ENCODE measurements at places on chromosomes 13 and 19.

DNA sequence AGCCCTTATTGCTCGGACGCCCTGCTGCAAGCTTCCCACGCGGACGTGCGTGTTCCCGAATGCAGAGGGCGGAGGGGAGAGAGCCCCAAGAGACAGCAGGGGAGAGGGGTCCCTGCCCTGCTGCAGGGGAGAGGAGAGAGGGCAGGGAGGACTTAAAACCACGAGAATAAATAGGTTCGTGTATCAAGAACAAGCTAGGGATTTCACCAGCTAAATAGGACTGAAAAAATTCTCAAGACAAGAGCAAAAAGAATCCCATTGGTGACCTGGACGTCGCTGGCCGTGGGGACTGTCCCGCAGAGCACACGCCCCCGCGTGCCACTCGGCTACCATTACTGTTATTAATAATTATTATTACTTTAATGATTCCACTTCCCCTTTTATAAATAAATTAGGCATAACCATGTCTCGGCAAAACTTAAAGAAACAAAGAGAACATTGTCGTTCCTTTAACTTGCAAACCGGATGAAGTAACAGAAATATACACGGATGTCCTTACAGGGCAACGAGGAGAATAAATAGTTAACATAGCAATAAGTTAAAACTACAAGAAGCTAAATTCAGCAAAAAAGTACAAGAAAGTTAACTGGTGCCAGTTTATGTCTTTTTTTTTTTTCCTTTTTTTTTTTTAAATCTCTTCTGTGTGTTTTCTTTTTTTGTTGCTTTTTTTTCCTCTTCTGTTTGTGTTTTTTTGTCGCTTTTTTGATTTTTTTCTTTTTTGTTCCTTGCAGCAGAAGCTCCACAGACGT lies 16.6 kb downstream of the PRKCSH start:
- DNase-seq: no peak

DNA sequence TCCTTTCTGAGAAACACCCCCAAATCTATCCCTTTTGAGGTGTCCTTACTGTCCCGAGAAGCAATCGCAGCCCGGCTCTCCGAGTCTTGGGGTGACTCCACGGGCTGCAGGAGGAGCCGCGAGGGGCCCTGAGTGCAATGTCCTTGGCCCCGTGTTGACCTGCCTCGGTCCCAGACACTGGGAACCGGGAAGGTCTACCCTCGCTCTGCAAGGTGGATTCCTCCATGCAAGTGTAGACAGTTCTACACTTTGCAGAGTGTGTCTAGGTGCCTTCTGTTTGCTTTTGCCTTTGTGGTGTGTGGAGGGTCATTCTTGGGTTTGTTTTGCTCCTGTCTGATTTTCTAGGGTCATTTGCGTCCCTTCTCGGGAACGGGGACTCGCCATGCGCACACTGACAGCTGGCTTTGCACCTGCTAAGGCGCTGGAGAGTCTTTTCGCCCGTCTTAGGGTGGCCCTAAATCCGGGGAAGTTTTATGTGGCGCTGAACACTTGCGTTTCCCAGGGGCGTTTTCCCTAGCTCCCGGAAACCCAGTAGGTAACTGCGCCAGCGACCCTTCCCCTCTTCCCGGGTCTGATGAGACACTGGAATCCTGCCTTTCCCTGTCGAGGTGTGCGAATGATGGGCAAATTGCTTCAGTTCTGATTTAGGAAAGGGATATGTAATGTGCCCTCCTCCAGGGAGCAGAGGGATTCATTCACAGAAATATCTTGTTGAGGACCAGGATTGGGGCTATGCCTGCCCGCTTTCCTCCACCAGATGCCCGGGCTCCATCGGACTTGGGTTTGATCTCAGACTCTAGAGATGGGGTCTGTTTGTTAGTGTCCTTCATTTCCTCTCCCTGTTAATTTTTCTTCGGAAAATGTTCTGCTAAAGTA lies 755 bp downstream of the SERTM1 start:
- no peak for DNase-seq

DNA sequence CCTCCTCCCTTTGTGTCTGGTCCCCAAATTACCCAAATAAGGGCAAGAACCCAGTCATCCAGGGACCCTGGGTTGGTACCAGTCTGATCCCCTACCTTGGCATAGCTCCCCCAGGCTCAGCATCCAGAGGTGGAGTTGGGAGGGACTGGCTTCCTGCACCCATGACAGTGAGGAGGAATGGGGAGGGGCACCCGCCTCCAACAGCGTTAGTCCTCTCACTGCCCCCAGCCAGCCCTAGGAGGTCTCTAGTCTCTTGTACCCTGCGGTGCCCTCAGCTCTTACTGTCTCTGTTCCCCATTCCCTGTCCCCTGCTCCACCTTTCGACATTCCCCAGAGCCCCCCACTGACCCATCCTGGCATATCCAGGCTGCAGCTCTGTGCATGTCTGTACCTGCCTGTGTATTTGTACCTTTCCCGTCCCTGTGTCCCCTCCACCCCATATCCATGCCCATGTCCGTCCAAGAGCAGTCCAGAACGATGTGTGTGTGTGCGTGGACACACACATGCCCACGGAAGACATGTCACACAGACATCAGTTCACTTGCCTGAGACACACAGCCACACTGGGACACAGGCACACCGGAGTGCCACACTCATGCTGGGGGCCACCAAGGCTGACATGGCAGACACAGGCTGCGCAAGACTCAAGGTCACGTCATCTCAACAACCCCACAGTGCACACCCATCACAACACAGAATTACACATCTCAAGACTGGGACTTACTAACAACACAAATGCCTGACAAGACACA lies 17.8 kb downstream of the ERFL start:
- DNase-seq: no peak

DNA sequence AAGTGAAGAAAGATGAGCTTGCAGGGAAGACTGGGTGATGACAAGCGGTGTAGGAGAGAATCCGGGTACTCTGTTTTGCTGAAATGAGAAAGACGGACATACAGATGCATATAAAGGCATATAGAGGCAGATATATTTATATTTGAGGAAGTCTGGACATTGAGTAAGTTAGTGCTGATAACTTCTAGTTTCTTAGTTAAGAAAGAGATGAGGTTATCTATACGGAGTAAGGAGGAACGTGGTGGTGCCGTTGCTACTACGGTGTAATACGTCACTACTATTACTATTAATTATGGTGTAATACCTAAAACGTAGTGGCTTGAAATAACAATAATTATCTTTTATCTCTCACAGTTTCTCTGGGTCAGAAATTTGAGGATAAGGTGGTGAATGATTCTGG lies 9.8 kb upstream of the CPB2 start:
- no peak for DNase-seq

DNA sequence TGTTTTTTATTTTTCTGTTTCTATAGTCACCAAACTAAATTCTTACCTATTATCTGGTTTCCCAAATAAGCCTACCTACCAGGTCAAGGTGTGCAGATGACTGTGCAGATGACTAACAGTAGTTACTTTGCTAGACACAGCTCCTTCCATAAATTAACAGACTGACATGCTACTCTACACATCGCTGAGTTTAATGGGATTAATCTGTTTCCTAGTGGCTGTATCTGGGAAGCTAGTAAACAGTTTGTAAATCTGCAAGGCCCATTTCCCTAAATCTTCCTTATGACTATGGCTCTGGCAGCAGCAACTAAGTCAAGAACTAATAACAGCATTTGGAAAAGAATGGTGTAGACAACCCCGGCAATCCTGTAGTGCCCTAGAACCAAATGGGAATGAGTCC lies 27.9 kb downstream of the MIPEP start:
- no peak for DNase-seq

DNA sequence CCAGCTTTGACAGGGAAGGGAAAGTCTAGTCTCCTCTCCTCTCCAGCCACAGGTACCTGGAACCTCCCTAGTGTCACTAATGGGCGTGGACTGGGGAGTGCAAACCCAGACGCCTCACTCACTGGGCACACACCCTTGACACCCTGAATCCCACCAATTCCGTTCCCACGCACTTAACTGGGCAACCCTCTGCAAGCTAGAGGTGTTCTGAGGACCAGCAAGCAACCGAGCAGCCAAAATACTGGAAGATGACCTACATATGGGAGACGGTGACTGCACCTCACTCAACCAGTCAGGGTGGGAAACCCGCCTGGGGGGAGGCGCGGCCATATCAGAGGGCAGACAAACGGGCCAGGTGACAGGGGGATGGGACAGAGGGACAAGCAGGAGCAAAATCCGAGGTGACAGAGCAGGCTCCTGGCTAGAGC lies 991 bp downstream of the ABHD17A start:
- DNase-seq: no peak

DNA sequence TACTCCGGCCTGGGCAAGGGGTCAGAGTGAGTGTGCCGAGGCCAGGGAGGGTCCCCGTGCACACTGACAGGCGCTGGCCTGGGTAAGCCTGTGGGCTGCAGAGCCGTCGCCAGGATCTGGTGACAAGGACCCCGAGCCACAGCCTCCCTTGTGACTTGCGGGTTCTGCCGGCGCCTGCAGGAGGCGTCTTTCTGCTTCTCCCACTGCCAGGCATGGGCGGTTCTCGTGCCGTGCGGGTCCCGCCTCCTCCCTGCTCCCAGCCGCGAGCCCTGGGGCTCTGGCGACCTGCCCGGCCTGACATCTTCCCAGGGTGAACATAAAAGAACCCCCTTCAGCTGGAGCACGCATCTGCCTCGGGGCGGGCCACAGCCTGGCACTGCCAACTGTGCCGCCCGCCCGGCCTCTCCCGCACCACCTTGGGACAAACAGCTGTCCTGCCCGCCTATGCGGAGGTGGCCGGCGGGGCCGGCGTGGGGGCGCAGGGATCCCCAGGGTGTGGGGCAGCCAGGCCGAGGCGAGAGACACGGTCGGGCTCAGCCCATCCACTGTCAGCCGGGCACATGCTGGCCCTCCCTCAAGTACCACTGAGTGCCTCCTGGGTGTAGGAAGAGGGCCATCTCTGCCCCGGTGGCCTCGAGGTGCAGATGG lies 1.5 kb upstream of the HCN2 start:
- DNase-seq: no peak

DNA sequence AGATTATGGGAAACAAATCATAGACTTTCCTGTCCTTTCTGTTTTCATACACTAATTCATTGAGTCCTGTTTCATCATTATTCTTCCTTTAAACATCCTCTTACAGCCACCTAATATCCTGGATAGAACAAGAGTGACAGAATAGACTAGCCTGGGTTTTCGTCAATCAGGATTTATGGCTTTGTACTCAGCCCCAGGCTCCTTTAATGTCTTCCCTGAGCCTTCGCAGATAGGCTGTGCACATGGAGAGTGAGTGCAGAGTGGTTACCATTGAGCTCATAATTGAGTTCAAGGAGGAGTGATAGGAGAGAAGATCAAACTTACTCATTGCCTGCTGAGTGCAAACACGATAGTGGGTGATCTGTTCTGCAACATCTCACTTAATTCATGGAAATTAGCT lies 304.9 kb downstream of the TDRD3 start:
- DNase-seq: no peak

DNA sequence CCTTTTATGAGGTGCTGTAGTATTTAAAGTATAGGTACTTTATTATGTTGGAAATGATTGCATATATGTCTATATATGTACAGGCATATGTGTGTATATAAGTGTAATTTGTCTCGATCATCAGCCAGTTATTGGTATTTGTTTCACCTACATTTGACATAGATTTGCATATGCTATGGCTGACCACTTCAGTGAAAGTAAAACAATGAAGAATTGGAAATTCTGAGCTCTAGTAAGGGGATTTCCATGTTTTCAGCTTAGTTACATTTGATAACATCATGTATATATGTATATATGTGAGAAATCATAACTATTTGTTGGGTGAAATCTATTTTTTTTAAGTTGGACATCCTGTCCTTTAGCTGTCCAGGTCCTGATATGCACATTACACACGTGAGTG lies 1303.9 kb downstream of the EFNB2 start:
- DNase-seq: no peak

GRCh38 chr19:53903055-53903680 lies 5.9 kb upstream of the CACNG7 start:
- DNase-seq: no peak
